Foreskin keratinocyte (primary cell): ENCODE measurements at places on chromosomes 3 and 15. TPM values are rescaled to one million over a fixed set of nuclear protein-coding genes. Genes with fewer than 3 reads are reported as not detected.

Gene CADPS
- 0.11 and 0.41 TPM in 2 replicates for total RNA-seq

Gene EFHB
- 0.24 TPM in 1 of 2 replicates, not detected in the other for total RNA-seq

Gene MYZAP
- 2.9 and 3.5 TPM in 2 replicates for total RNA-seq

Gene AADACL2
- total RNA-seq, result not detected in 2 replicates

Gene FYTTD1
- 44.3 and 46.2 TPM in 2 replicates for total RNA-seq

Gene ZNF445
- total RNA-seq, result 8.6 and 8.7 TPM in 2 replicates
